ENCODE measurements at places on chromosomes 2 and 18.

DNA sequence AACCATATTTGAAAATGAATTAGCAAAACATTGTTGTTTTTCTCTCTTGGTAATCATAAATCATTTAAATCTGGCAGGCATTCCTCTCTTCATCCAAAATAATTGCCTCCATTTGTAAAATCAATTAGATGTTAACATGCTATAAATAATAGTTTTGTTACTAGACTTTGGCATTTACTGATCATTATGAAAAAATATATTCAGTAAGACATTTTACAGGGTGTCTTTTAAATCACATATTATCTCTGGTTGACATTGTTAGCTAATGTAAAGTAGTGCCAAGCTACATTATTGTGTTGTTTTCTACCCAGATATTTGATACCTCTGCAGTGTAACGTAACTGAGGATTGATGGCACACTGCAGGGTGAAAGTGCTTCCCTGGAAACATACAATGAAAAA lies 31.8 kb upstream of the DLX1 start:
- no peak for DNase-seq

- peak; percentile 71 for DNase-seq
Observed at GRCh38 chr2:67974559-67975430, 88.0 kb downstream of the C1D start.

DNA sequence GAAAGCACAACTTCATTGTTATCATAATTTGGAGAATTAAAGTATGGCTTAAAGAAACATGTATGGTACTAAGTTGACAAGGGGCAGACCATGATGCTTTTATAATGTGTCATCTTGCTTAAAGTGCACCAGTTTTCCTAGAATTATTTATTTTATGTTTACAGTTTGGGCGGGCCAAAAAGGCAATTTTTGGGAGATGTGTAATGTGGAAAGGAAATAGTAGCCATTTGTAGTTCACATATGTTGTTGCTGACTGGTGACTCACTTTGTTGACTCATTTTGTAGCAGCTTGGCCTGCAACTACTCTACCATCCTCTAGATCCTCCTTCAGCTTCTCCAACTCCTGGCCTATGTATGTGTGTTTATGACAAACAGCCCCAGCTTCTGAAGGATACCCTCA lies 7.7 kb downstream of the ZSCAN30 start:
- peak; percentile 84 for DNase-seq

DNA sequence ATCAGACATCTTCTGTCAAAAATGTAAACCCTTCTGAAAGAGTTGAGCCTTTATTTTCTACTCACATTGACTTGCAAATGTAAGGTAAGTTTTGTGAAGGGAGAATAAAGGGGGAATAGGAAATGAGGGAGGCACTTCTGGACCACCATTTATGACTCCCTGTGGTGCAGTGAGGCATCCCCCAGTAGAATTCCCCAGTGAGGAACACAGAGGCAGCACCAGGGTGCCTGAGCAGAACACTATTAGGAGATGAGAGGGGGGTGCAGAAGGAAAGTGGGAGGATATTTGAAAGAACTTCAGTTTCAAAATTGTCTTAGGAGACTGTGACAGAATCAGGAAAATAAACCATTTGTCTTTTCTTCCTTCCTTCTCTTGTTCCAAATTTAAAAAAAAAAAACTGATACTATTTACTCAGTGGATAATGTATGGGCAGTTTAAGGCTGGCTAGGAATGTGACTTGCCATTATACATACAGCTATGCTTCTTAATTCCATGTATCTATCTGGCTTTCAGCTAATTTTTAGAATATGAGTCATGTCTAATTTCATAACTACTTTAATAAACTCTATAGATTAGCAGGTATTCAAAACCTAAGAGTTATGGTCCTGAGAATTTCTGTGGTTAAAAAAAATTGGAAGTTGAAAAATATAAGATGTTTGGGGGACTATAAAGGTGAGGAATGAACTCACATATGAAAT lies 478.1 kb upstream of the CHAC2 start:
- DNase-seq: no peak

- no peak for DNase-seq
Observed at GRCh38 chr2:232320443-232320803, 58.1 kb upstream of the ALPP start.

DNA sequence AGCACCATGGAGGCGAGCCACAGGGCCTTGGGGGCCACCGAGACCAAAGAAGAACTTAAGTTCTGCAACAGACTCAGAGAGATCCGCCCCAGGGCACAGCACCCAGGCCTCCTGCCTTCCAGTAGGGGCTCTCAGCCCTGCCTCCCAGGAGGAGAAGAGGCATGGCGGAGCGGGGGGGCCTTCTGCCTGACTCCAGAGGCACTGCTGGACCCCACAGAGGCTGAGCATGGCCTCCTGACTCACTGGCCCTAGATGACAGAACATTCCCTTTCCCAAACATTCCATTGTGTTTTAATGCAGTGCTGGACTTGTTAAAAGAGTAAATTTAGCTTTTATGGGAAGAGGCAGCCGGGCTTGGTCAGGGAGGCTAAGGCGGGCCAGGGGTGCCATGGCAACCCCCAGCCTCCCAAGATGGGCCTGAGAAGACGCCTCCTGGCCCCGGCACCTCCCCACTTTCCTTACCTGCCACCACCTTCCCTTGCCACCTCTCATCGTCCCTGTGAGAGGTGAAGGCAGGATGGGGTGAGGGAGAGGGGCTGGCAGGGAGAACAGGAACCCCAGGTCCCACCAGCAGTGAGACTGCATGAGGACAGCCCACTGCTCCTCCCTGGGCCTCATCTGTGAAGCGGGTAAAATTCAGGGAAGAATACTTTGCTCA lies 65.4 kb downstream of the SMAD7 start:
- no peak for DNase-seq

DNA sequence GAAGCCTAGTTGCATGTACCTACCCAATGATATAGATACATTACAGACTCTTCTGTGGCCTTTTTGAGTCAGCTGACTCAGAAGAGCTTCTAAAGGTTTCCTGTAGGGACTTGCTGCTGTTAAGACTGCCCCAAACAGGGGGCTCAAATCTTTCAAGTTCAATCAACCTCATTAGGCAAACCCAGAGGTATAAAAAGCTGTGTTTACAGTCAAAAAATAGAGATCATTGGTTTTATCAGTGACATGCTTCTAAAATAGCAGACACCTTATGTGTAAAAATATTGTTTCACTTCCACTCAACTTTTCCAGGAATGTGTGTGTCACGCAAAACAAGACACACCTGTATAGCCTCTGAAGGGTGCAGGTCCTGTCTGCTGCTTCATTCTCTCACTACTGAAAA lies 624.3 kb upstream of the FANCL start:
- no peak for DNase-seq

DNA sequence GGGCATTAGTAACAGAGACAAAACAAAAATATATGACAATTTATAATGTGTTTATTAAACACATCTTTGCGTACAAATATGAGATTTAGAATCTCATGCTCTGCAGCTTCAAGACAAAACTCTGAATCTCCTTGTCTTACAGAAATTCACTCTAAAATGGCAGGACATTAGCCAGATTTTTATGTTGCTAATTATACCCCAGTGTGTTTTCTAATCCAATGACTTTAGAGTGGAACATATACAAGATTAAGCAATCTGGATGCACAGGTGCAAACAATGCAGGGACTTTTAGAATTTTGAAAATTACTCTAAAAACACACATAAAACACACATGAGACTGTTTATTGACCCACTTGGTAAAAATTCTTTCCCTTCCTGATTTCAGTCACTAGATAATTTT lies 85.9 kb downstream of the CALCRL start:
- DNase-seq: no peak

GRCh38 chr18:41199212-41199611 lies 755.8 kb upstream of the PIK3C3 start:
- no peak for DNase-seq

DNA sequence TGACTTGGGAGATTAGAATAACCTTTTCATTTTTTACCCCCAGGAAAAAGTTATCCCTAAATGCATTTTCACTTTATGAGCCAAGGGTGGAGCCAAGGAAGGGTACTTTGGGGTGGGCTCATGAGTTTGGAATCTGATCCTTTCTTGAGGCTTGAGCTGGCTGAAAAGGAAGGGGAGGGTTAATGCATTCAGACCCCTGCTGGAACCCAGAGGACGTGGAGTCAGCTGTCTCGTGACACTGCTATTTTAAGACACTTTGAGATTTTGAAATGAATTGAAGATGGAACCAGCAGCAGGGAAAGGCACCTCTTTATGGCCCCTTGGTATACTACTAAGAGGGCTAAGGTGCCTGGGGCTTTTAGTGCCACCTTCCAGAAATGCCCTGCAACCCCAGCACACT lies 90.4 kb downstream of the MARCHF4 start:
- DNase-seq: no peak

- no peak for DNase-seq
Observed at GRCh38 chr2:115122701-115123100, 680.3 kb downstream of the DPP10 start.
